K562 (cell line): ENCODE measurements at places on chromosomes 1 and 21. TPM values are rescaled to one million over a fixed set of nuclear protein-coding genes. Genes with fewer than 3 reads are reported as not detected.
A peak's percentile ranks its signal among the peaks of the same experiment; 100 is the strongest.

Gene HSPG2
- 139 and 160 TPM in 2 replicates for total RNA-seq

Gene LCA5L
- total RNA-seq = 2.7 and 2.9 TPM in 2 replicates

Gene ZBTB21
- 15.2 and 16.2 TPM in 2 replicates for total RNA-seq

Gene DHCR24
- total RNA-seq = 158 and 161 TPM in 2 replicates

Gene KCNJ15
- total RNA-seq = 0.69 and 2.5 TPM in 2 replicates

Gene EFNA3
- 6.2 and 7.1 TPM in 2 replicates for total RNA-seq

Gene KLF17
- not detected in 2 replicates for total RNA-seq

Gene DNM3
- total RNA-seq = 0.16 and 0.29 TPM in 2 replicates

DNA sequence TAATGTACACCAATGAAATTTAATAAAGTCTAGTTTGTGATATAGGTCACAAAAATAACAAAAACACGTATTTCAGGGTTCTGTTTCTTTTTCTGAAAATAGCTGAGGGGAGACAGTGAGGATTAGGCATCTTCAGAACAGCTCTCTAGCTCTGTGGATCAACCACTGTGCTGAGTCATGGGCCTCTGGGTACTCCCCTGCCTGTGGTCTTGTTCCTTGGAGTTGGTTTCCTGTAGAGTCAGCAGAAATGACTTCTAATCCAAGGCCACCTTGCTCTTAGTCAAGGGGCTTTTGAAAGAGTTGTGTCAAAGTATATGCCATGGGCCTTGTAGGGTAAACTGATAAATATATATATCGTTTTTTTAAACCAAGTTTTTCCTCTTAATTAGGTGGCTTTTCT, 141.8 kb upstream of the ZRANB2 start:
- no peaks in the 10 kb centered on the region for H3K27me3 ChIP-seq
- H3K27ac ChIP-seq = no peak overlapping the region
- H3K36me3 ChIP-seq = no peaks in the 10 kb centered on the region
- H3K4me3 ChIP-seq = no peak overlapping the region
- no peaks in the 10 kb centered on the region for H3K4me1 ChIP-seq

DNA sequence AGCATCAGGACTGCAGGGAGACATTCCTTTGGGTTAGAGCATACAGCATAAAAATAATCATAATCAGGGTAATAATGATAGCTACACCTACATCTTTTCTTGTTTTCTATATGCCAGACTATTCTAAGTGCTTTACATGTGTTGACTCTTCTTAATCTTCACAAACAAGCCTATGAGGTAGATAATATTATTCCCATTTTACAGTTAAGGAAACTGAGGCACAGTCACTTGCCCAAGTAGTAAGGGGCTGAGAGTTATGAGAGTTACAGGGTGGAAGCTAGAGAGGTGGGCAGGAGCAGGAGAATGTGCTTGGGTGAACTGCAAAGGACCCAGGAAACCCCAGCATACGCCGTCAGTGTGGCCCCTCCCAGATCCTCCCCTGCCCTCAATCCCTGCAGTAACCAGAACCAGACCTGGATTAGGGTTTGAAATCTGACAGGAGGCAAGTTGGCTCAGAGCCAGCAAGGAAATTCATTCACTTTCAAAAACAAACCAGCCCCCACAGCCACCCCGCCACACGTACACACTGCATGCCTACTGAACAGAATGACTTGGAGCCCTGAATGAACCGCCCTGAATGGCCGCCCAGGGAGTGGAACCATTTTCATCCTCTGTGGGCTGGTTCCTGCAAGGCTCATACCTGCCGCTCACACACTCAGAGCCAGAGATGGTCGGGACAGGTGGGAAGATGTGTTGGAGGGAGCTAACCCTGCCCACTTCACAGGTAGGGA, 126.1 kb downstream of the TRABD2B start:
- 0 out of 3 replicates have a peak, but pooled peaks cover 2% of the 10 kb centered on the region for H3K27me3 ChIP-seq
- H3K27ac ChIP-seq = no peak overlapping the region
- H3K4me1 ChIP-seq = no peaks in the 10 kb centered on the region
- no peak for DNase-seq

GRCh38 chr1:14693949-14694348, 95.5 kb downstream of the KAZN start:
- no peaks in the 10 kb centered on the region for H3K4me1 ChIP-seq
- H3K27me3 ChIP-seq = peaks cover 47% of the 10 kb centered on the region
- no peak overlapping the region for H3K27ac ChIP-seq
- H3K4me3 ChIP-seq = no peak overlapping the region
- H3K36me3 ChIP-seq = no peaks in the 10 kb centered on the region
- no peak for DNase-seq

GRCh38 chr1:9413071-9413876, 120.6 kb downstream of the SPSB1 start:
- peak; percentile 64 for DNase-seq
- peaks cover 17% of the 10 kb centered on the region for H3K4me1 ChIP-seq
- no peaks in the 10 kb centered on the region; the same call in 2 of the 3 replicates for H3K36me3 ChIP-seq

DNA sequence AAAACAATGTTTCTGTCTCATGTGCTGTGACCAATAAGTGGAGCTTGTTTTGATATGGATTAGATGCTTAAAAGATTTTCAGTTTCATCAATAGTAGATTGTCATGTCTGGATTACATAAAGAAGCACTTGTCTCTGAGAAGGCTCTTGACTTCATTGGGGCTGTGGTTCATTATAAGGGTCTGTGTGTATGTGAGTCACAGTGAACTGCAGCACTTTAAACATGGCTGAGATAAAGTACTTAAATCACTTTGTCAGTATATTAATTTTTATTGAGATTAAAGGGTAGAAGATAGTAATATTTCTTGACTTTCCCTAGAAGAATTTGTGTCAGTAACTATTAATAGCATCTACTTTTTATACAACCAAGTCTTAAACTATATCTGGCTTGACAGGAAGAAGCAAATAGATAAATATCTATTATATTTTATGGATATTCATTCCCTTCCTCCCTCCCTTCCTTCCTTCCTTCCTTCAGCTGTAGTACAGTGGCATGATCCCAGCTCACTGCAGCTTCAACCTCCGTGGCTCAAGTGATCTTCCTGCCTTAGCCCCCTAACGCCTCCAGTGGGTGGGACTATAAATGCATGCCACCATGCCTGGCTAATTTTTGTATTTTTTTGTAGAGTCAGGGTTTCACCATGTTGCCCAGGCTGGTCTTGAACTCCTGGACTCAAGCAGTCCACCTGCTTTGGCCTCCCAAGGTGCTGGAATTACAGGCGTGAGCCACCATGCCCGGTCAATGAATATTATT, 48.8 kb downstream of the ZFYVE9 start:
- H3K4me3 ChIP-seq = no peak overlapping the region
- peaks cover 9% of the 10 kb centered on the region; the same call in 2 of the 3 replicates for H3K4me1 ChIP-seq
- H3K27me3 ChIP-seq = no peaks in the 10 kb centered on the region
- no peak for DNase-seq
- no peak overlapping the region for H3K27ac ChIP-seq

- H3K4me3 ChIP-seq = no peak overlapping the region
- no peaks in the 10 kb centered on the region for H3K4me1 ChIP-seq
- no peak overlapping the region for H3K27ac ChIP-seq
- H3K27me3 ChIP-seq = no peaks in the 10 kb centered on the region
- no peaks in the 10 kb centered on the region for H3K36me3 ChIP-seq
- DNase-seq = no peak
Observed at GRCh38 chr1:76951153-76951552, 83.9 kb downstream of the ST6GALNAC5 start.

DNA sequence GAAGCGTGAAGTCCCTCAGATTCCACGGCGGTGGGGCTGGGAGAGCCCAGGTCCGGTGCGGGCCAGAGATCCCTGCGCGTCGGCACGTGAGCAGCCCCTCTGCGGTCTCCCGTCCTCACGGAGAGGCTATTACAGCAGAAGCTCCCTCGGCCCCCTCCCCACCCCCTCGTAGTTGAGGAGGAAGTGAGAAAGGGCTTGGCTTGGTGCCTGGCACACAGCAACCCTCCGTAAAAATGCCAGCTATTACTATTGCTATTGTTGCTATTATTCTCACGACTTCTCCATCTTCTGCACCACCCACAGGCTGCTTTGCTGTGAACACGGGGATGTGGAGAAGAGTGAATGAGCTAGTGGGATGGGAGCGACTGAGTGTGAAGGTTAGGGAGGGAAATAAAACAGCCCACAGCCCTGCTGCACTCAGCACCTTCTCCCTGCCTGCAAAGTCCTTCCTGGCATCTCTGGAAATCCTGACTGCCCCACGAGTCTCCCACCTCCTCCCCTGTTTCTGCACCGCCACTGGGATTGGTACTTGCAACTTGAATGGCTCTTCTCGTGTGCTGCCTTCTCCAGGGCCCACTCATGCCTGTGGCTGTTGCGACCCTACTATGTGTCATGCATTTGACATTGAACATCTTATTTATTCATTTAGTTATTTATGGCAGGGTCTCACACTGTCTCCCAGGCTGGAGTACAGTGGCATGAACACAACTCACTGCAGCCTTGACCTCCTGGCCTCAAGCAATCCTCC, 26.6 kb downstream of the ZBTB18 start:
- no peak for DNase-seq
- no peaks in the 10 kb centered on the region for H3K4me1 ChIP-seq
- no peaks in the 10 kb centered on the region for H3K36me3 ChIP-seq
- H3K27me3 ChIP-seq = peaks cover 59% of the 10 kb centered on the region
- no peak overlapping the region for H3K27ac ChIP-seq
- H3K4me3 ChIP-seq = no peak overlapping the region

DNA sequence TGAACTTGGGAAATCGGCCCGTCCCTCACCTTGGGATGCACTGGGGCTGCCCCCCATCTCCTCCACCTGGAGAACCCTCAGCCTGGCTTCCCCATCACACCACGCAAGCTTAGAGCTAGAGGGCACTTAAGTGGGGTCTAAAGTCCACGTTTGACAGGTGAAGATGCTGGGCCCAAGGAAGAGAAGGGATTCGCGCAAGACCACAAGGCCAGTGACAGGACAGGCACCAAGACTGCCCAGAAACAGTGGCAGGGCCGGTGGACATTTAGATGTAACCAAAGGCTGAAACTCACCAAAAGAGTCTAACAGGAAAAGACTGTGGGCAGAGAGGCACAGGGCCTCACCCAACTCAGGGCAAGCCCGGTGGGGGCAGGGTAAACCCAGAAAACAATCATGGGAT, 130.8 kb upstream of the EDN2 start:
- no peak overlapping the region for H3K27ac ChIP-seq
- no peaks in the 10 kb centered on the region for H3K4me1 ChIP-seq
- H3K36me3 ChIP-seq = no peaks in the 10 kb centered on the region
- no peak overlapping the region for H3K4me3 ChIP-seq
- H3K27me3 ChIP-seq = peaks cover 21% of the 10 kb centered on the region
